Hindlimb muscle (tissue), 1 donor: ENCODE measurements at places on chromosomes 6 and 20.

DNA sequence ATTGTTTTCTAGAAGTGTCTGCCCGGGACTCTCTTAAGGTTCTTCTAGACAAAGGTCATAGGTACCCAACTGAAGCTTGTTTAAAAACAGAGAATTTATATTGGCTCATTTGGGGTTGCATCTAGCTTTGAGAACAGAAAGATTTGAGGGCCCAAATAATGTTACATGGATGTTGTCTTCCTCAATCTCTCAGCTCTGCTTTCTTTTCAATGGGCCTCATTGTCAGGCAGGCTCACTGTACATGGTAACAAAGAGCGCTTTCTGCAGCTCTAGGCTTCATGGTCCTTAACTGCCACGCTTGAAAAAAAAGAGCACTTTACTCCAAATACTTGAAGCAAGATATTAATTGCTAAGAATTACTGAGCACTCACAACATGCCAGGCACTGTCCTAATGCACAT, 22.2 kb downstream of the NHLRC1 start:
- no peak for DNase-seq

DNA sequence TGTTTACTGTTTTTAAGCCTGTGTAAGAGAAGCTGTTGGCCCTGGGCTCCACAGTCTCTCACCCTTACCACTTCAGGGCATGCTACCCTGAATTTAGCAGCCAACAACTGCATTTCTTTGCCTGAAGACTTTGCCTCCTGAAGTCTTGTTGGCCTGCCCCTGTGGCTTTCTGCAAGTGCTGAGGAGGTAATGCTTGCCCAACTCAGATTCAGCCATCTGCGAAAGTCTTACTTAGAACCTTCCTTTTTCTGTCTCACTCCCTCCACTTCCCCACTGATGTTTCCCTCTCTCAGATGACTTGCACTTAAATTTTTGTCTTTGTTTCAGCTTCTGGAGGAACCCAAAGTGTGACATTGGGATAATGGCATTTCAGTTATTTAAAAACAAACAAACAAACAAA, 11.8 kb upstream of the IBTK start:
- DNase-seq: no peak

- no peak for DNase-seq
These were observed 96.2 kb downstream of the PLCB1 start for GRCh38 chr20:8228315-8228714.

- no peak for DNase-seq
These were observed 3.7 kb downstream of the RPS6KA2 start for GRCh38 chr6:166623318-166623717.

DNA sequence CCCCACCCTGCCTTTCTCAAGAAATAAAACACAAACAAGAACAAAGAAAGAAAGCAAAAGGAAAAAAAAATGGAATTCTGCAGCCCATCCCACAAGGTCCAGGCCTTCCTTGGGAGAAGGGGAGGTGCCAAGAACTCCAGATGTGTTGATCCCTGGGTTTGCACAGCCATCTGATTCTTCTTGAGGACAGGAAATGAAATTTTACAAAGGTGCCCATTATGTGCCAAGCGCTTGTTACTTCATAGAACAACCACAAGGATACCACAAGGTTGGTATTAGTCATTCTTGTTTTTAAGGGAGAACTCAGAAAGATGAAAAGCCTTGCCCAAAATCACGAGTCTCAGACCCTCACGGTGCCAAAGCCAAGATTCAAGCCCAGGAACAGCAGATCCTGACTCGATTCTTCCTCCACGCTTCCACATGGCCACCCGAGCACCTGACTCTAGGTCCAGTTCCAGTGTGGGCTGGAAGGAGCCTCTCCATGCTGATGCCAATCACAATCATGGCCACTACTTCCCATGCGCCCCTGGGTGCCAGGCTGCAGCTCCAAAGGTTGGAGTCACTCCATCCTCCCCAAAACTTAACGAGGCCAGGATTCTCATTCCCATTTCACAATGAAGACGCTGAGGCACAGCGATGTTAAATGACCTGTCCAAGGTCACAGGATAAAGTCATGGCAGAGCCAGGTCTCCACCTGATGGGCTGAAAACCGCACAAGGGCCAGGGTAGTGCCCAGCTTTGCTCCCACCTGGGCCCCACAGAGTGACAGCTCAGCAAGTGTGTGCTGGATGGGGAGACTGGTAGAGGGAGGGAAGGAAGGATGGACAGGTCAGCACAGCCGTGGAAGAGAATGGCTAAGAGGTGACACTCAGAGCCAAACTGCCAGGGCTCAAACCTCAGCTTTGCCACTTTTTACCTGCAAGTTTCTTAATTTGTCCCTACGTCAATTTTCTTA, 66.7 kb upstream of the TOP1 start:
- DNase-seq: no peak

GRCh38 chr6:152154559-152155356, 347.3 kb downstream of the ESR1 start:
- DNase-seq: no peak

GRCh38 chr6:154572556-154572955, 62.1 kb upstream of the CNKSR3 start:
- no peak for DNase-seq

DNA sequence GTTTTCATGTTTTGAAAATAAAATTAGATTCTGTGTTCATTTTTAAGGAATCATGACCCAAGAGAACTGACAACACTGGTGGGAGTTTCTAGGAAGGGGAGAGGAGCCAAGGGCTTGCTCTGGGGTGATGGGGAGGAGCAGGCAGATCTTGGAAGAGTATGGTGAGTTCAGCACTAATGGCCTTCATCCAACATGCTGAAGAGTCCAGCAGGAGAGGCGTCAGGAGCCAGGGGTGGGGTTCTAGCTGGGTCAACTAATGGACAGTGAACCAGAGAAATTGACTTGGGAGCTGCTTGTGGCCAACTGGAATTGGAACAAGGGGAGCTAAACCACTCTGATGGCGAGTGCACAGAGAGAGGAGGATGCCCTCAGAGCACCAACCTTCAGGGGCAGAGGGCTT, 107.1 kb downstream of the MRPL14 start:
- DNase-seq: peak; percentile 56

DNA sequence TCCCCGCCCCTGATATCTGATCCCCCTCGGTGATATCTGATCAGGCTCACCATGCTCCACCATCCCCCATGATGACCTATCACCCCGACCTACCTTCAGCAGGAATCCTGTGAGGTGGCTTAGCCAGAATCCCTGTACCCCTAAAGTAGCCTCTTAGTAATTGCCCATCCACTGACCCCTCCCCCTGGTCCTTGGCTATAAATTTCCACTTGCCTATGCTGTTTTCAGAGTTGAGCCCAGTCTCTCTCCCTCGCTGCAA, 177.5 kb upstream of the GGTLC1 start:
- DNase-seq: no peak

- DNase-seq: no peak
These were observed 228.1 kb downstream of the ATXN1 start for GRCh38 chr6:16533210-16533609.

GRCh38 chr6:164108092-164108491, 693.6 kb downstream of the QKI start:
- no peak for DNase-seq

- DNase-seq: no peak
These were observed 1152.3 kb upstream of the GJE1 start for GRCh38 chr6:140980265-140980887.

DNA sequence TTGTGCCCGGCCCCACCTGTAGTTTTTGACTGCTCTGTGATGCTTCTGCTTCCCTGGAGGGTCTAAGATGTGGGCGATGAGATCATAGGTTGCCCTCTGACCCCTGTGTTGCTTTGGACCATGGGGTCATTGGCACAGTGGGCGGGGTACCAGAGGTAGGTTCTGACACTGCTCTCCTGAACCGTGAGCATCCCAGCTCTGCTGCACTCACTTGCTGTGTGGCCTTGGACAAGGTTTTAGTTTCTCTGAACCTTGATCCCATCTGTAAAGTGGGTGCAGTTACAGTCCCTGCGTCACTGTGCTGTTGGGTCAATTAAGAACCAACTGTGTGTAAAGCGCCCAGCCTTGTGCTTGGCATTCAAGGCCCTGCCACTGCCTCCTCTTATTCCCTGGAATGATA, 30.9 kb downstream of the SRC start:
- no peak for DNase-seq

- no peak for DNase-seq
These were observed 90.9 kb downstream of the BMP7 start for GRCh38 chr20:57175397-57176010.

- DNase-seq: no peak
These were observed 254.0 kb downstream of the DLL1 start for GRCh38 chr6:170036916-170037315.

GRCh38 chr6:8080362-8081151, 16.4 kb upstream of the BLOC1S5 start:
- DNase-seq: no peak

GRCh38 chr20:44717986-44718385, 2.8 kb downstream of the CCN5 start:
- no peak for DNase-seq

GRCh38 chr6:168268755-168269154, 50.8 kb downstream of the DACT2 start:
- DNase-seq: no peak

- DNase-seq: no peak
These were observed 154.0 kb upstream of the CITED2 start for GRCh38 chr6:139528471-139528870.

DNA sequence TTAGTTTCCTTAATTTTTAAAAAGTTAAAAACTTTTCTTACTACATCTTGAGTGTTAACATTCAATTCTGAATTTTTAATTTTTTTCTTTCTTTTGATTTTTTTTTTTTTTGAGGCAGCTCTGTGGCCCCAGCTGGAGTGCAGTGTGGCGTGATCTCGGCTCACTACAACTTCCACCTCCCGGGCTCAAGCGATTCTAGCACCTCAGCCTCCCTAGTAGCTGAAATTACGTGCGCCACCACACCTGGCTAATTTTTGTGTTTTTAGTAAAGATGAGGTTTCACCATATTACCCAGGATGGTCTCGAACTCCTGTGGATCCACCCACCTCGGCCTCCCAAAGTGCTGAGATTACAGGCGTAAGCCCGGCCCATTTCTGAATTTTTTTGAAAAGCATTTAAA, 1.2 kb downstream of the DDX43 start:
- no peak for DNase-seq

- no peak for DNase-seq
These were observed 630.3 kb upstream of the MAN1A1 start for GRCh38 chr6:119979862-119980261.

GRCh38 chr20:10595985-10596384, 77.8 kb downstream of the JAG1 start:
- DNase-seq: no peak

DNA sequence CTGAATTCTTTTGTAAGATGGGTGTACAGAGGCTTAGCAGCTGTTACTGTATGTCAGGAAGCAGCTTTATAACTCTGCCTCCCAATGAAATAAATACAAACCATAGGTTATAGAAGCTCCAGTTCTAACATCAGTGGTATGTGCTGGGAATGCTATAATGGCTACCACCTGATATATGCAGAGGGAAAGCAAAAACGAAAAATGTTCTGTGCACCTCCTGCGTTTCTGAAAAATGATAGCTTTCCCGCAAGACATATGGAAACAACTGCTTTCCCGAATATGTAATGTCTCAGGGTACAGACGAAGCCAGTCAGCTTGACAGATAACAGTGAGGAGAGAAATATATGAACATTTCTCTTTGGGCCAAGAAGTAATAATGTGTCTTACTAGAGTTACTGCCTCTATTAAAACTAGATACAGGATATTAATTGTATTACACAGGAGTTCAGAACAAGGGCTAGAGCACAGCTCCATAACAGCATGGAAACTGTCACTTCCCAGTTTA, 517.0 kb upstream of the NRSN1 start:
- no peak for DNase-seq

DNA sequence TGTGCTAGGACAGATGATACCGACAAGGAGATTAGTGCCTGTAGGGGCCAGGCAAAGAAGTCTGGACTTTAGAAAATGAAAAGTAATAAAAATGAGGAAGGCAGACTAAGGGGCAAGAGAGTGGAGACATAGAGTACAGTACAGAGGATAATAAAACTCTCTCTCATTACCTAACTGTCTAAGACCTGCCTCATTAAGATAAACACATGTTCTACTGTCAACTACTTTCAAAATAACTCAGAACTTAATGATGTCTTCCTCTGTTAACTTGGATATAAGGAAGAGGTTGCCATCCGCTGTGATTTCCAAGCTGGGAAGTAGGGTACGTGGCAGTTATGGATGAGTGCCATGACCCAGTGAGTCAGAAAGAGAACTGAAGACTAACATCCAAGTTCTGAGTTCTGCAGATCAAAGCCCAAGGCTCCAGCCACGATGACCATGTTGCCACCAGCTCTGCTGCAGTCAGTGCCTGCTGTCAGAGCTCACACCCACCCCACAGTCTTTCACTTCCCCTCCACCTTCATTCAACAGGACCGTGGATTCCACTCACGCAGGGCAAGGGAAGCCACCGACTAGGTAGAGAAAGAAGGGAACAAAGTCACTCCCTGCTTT, 81.8 kb downstream of the KIF16B start:
- DNase-seq: no peak

DNA sequence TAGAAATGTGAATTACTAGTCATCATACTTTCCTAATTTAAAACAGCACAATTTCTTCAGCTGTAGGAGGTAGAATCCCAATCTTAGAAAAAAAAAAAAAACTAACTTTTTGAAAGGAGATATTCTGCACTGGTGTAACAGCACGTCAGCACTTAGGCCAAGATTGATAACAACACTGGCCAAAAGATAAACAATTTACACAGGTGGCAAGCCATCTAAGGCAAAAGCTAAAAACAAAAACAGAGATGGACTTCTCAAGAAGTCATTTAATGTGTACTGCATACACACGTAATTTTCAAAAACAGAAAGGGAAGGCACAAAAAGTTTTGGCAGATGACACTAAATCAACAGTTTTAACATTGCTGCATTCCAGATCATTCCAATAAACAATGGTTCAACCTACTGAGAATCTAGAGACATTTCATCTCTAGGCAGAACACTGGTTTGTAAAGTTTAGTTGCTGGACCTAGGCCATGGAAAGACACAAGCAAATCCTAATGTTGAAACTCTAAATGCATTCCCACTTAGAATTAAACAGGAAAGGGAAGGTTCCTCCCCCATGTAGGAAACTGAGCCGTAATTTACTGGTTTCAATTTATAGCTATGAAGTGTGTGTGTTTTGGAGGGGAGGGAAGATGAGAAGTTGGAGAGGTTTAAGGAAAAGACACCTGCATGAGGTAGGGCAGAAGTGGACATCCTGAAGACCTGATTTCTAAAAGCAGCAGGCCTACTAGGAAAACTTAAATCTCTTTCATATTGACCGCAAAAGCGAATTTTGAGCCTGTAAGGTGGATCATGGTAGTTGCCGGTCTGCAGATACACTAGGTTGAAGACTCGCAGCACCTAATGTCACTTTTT, 1.3 kb downstream of the GCLC start:
- DNase-seq: no peak

GRCh38 chr6:79656134-79656533, 25.0 kb downstream of the SH3BGRL2 start:
- DNase-seq: no peak

DNA sequence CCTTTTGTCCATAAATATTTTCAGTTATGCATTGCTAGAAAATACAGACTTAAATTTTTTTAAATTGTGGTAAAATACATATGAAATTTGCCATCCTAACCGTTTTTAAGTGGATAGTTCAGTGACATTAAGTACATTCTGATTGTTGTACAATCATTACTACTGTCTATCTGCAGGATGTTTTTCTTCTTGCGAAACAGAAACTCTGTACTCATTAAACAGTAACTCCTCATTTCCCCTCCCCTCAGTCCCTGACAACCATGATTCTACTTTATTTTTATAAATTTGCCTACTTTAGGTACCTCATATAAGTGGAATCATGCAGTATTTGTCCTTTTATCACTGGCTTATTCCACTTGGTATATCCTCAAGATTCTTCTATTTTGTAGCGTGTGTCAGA, 21.3 kb downstream of the TAF11 start:
- DNase-seq: no peak

- no peak for DNase-seq
These were observed 16.2 kb downstream of the PHACTR2 start for GRCh38 chr6:143694013-143694412.
